ENCODE measurements at places on chromosomes 6 and 20.

- no peak for DNase-seq
These were observed 169.0 kb downstream of the FUT9 start for GRCh38 chr6:96184798-96185197.

GRCh38 chr6:124873066-124873410 lies 89.2 kb upstream of the RNF217 start:
- no peak for DNase-seq

- no peak for DNase-seq
These were observed 193.6 kb downstream of the JARID2 start for GRCh38 chr6:15439410-15440025.

- no peak for DNase-seq
These were observed 79.5 kb upstream of the ISM1 start for GRCh38 chr20:13141546-13141945.

DNA sequence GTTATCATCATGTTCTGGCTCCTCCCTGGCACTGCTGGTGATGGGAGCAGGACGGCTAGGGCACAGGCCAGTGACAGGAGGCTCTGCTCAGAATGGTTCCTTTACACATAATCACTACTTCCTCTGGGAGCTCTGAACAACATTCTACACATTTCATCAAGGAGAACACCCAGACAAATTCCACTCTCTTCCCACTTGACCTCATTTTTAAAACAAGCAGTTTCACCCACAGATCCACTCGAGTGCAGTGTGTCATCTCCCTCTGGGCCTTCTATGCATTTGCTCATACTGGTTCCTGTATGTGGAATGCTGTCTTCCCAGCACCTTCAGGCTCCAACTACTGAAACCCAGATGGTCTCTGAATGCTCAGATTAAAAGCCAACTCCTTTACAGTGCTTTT lies 84.8 kb downstream of the ELOVL5 start:
- no peak for DNase-seq

GRCh38 chr6:89148016-89148750 lies 2.3 kb downstream of the PM20D2 start:
- DNase-seq, result peak; percentile 7

DNA sequence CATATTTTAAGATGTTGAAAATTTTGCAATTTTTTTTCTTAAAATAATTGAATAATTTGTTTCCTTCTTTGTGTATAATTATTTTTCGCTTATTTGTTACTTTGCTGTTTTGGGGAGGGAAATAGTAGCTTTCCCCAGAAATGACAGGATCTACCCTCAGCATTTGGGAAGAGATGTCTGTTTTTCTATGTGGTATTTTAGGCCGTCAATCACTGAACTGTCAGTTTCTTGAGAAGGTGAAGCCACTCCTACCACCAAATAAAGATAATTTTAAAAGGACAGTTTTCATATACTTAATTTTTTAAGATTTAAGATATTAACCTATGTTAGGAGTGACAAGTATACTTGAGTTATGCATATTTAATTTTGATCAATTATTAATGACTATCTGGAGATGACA lies 31.5 kb downstream of the TSBP1 start:
- DNase-seq, result no peak

GRCh38 chr6:25560865-25561264 lies 91.2 kb upstream of the SCGN start:
- no peak for DNase-seq

DNA sequence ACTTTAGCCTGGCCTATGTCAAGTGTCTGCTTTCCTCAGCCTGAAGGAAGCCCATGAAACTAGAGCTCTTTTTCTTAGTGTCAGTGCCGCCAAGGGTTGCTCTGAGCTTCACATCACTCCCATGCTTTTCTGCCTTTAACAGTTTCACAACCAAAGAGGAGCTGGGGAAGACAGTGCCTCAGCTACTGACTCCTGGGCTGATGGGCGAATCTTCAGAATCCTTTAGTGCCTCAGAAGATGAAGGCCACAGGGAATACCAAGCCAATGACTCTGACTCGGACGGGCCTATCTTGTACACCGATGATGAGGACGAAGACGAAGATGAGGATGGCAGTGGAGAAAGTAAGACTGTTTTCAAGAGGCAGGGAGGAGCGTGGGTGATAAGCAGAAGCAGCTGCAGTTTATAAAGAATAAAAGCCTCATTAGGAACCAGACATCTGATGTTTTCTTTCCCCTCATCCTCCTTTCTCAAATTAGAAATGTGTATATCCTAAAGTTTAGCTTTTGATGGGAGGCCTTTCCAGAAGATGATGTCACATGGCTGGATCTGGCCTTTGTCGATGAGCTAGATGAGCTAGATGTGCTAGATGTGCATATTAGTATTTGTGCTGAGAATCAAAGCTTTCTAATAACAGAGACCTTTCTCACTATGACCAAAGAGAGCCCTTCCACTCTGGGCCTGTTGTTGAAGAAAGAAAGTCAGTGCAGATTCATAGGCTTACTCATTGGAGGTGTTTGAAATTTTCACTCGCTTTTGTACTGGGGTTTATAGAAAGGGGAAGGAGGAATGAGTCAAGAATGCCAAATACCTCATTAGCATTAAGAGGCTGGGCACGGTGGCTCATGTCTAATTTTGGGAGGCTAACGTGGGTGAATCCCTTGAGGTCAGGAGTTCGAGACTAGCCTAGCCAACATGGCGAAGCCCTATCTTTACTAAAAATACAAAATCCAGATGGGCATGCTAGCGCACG lies 70.7 kb upstream of the LTV1 start:
- no peak for DNase-seq

DNA sequence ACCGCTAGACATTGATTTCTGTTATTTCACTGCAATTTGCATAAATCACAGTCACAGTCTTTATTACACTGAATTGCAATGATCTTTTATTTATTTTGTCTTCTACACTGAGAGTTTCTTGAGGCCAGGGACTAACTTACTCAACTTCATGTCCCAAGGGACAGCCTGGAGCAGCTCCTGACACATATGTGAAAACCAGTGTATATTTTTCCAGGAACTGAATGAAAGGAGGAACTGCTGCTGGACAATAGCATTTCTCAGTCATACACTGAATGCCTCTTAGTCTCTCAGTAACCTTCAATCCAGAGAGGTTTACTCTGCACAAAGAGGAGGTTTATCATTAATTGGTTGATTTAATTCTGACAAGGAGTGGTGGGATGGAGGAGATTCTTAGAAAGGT lies 5.9 kb downstream of the F13A1 start:
- no peak for DNase-seq

DNA sequence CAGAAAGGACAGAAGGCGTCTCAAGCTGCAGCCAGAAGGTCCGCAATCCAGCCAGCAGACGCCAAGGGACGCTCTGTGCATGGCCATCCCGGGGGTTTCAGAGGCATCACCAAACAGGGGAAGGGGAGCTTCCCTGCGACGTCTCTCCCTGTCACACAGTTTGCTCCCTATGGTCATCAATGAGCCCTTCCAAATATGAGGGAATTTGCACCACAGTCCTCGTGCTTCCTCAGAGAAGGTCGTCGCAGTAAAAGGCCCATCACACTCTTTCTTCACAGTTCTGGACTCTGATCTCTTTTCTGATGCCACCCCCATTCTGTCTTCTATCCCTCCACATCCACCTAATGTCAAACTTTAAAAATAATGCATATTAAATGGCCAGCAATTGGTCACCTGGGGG lies 10.2 kb upstream of the FOXC1 start:
- DNase-seq, result no peak

GRCh38 chr6:71408787-71409723 lies 120.4 kb downstream of the OGFRL1 start:
- no peak for DNase-seq

DNA sequence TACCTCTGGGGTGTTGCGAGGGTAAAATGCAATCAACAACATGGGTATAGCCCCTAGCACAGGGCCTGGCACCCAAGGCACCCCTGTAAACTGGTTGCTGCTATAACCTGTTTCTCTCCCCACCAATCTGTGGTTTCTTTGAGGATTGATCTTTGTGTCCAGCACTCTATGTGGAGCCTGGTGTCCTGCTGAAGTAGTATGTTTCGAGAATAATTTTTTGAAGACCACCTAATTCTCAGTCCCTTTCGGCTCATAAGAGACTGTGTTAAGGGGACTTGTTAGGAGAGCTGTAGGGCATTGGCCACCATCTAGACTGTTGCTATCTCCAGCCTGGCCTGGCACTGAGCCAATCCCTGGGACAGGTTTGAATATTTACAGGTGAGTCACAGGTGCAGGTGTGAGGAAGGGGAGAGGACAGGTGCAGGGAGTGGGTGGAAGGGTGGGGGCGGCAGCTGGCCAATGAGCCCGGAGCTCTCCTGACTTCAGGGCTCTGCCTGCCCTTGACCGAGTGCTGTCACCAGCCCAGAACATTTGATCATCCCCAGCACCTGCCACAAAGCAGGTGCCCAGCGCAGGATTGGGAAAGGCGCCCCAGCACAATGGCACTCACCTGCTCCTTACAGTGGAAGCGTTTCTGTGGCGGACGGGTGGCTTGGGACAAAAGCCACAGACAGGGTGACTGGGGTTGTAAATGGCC lies 8.1 kb upstream of the C20orf144 start:
- no peak for DNase-seq

DNA sequence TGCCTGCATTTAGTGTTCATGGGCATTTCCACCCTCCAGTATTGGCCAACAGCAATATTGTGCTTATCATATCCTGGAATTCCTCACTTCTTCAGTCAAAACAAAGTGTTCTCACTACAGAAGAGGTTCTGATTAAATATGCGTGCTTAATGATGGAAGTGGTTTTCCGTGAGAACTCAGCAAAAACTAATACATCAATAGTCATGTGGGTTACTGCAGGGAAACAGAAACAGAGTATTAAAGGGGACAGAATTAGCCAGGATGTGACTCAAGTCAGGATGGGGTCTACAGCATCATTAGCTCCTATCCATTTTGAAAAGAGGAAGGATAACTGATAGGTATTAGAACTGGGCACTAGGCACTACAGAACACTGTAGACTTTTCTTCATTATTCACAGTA lies 384.6 kb downstream of the CDKAL1 start:
- no peak for DNase-seq

Measured in stimulated activated CD4-positive, alpha-beta T cell treated with anti-CD3 and anti-CD28 coated beads, TNF-alpha, amount 100 ng/mL, for 1 hour (primary cell).